ENCODE measurements at places on chromosomes 11 and 22.

DNA sequence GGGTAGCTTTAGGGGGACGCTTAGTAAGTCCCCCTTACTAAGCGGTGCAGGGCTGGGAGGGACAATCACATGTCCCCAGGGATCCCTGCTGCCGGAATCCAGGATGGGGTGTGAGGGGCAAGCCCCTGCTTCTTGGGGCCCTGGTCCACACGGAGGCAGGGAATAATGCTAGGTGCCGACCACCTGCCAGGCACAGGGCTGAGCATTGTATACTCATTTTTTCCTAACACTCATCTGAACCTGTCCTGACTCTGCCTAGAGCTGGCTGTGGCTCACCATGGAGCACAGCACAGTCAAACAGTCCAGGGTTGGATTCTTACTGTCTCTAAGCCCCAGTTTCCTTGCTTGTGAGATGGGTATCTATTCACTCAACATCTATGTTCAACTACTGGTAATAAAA is 1.4 kb upstream of the LTBP3 start:
- DNase-seq, result no peak

GRCh38 chr11:10758957-10759356 is 7.9 kb downstream of the CTR9 start:
- DNase-seq, result no peak

GRCh38 chr22:28360939-28361338 is 318.7 kb downstream of the TTC28 start:
- DNase-seq, result no peak

DNA sequence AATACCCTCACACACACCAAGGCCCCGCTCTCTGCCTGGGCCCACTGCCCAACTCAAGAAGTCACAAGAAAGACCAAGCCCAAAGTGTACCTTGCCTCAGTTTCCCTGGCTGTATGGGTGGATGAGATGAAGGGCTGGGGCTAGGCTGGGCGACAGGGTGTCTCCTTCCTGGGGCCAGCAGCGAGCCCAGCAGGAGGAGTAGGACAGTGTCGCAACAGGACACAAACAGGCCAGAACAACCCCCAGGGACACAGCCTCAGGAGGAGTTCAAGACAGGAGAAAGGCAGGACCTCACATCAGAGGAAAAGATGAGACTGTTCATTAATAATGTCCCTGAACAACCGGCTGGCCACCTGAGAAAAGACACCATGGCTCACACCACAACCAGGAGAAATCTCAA is 13.3 kb downstream of the CSNK1E start:
- DNase-seq, result no peak

GRCh38 chr11:134253188-134253993 is at the start of the genes ACAD8 and THYN1:
Gene ACAD8 (plus strand): TSS chr11:134253568. CDS start chr11:134253601, 33 bp downstream.
Gene THYN1 (minus strand): TSS chr11:134253352. CDS start chr11:134252882, 470 bp downstream.
- DNase-seq, result peak; percentile 97

DNA sequence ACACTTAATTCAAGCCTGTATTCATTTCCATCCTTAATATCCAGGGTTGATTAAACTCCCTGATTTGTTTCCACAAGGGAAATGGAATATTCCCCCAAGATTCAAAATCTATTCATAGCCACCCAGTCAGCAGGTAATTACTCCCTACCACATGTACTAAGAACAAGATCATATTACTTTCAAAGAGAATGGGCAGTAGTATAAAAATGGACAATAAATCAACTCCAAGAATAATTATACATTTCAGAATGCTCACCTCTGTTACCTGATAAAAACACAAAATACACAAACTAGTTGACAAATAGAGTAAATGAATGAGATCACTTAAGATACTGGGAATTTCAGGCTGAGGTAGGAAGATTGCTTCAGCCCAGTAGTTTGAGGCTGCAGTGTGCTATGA is 8.5 kb upstream of the FEZ1 start:
- DNase-seq, result no peak

GRCh38 chr11:14529321-14529720 is 9.1 kb upstream of the PSMA1 start:
- DNase-seq, result no peak

DNA sequence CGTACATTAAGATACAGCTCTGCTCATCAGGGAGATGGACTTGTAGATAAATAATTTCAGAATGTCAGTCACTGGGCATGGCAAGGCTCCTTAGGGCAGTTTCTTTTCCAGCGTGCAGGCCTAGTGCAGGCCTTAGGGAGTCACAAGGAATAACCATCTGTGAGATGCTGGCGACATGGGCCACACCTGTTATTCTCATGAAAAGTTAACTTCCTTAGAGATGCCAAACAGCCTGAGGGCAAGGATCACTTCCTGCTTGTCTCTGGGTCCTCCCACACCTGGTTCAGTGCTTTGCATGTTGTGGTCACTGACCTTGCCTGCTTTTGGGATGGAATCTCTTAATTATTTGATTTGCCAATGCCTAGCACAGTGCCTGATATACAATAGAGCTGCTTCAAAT is 70.6 kb downstream of the ST3GAL4 start:
- no peak for DNase-seq

DNA sequence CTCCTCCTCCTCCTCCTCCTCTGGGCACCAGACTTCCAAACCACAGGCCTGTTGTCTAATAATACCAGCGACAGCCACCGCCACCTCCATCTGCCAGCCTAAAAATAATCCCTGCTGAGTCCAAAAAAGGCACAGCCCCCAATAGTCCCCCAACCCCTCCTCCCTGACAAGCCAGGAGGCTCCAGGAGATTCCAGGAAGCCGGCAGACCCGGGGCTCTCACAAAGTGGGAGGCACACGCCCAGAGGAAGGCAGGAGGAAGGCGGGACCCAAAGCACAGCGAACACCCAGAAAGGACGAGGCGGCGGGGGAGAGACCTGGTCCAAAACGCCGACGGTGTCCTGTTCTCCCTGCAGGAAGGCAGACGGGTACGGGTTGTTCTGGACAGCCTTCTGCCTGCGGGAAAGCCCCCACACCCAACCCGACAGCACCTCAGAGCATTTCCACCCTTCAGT is 5.9 kb downstream of the IGSF9B start:
- no peak for DNase-seq

- no peak for DNase-seq
Measured at GRCh38 chr11:36577859-36578258, 10.1 kb downstream of the RAG1 start.

GRCh38 chr11:115255006-115255762 is 249.0 kb downstream of the CADM1 start:
- DNase-seq, result no peak

- DNase-seq, result no peak
Measured at GRCh38 chr11:11207428-11207827, 145.6 kb downstream of the CSNK2A3 start.

DNA sequence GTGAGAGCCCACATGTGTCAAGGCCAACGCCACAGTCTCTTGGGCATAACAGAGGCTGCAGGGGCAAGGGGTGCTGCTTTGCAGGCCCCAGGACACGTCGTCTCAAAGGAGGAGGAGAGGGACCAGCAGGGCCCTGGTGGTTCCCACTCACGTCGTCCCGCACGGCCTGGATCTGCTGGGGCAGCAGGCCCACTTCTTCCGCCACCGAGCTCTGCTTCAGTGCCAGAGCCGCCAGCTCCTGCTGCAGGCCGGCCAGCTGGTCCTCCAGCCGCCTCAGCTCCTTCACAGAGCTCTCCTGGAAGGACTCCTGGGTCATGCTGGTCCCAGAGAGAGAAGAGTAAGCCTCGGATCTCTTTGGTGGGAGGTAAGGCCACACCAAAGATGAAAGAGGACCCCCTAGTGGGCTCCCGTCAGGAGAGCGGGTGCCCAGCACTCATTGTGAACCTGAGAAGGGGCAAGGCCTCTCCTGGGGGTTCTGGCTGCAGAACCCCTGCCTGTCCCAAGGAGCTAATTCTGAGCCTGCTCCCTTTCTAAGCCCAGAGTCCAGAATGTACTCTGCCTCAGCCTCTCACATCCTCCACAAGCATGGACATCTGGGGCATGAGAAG is 15.6 kb downstream of the SUN2 start:
- no peak for DNase-seq

- DNase-seq, result no peak
Measured at GRCh38 chr22:21963790-21964211, 11.2 kb upstream of the PPM1F start.

- DNase-seq, result no peak
Measured at GRCh38 chr11:19977941-19978340, 182.3 kb downstream of the DBX1 start.

GRCh38 chr22:41638748-41639147 is 17.7 kb downstream of the XRCC6 start:
- no peak for DNase-seq

GRCh38 chr11:33724644-33725035 is 11.6 kb downstream of the CD59 start:
- peak; percentile 49 for DNase-seq

DNA sequence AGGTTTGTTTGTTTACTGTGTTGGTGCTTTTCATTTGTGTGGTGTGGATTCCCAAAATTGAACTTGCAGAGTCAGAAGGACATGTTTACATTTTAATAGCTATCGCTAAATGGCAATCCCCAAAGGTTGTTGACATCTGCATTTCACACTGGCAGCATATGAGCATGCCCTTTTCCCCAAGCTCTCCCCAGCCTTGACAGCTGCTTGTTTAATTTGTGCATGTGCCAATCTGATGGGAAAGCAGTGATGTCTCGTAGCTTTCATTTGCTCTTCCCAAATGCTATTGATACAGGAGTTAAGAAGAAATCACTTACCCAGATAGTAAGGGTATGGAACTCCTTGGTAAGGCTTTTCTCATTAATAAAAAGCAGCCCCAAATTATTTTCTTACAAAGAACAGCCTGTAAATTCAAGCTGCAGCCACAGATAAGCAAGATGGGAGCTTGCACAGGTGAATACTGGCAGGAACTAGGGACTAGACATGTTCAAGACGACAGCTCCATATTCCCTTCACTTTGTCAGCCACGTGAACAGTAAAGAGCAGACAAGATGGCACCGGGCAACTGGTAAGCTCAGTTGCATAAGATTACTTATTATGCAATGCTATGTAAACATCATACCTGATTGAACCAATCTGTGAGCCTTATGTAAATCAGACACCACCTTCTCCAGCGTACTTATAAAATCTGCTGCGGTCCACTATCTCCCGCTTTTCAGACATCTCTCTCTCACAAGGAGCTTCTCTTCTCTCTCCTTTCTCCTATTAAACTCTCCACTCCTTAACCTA is 87.4 kb downstream of the IGLL5 start:
- DNase-seq, result no peak

- no peak for DNase-seq
Measured at GRCh38 chr11:123576501-123576900, 77.9 kb downstream of the SCN3B start.

Measured in HL-60 (cell line).